Caudate nucleus (tissue), 63 donors: ENCODE measurements at places on chromosomes 11 and 22.
A peak's percentile ranks its signal among the peaks of the same experiment; 100 is the strongest.

DNA sequence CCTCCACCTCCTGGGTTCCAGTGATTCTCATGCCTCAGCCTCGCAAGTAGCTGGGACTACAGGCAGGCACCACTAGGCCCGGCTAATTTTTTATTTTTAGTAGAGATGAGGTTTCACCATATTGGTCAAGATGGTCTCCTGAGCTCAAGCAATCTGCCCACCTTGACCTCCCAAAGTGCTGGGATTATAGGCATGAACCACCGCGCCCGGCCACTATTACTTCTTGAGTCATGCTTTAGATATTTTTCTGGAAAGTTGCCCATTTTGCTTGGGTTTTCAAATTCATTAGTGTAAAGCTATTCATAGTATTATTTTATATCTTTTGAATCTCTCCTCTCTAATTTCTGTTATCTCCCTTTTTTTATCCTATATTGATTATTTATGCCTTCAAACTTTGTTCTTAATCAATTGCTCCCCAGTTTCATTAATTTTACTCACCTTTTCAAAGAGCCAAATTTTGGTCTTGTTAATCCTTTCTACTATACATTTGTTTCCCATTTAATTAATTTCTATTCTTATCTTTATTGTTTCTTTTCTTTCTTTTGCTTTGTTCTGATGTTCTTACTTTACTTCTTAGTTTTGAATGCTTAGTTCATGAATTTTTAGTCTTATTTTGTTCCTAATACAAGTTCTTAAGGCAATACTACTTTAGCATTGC lies 10.3 kb upstream of the RAC2 start:
- DNase-seq, result no peak

GRCh38 chr11:35647421-35648093 lies 15.0 kb upstream of the TRIM44 start:
- DNase-seq, result no peak

- DNase-seq, result no peak
Observed at GRCh38 chr11:528815-529727, 6.3 kb downstream of the HRAS start.

- no peak for DNase-seq
Observed at GRCh38 chr11:119100246-119100970, 1.2 kb downstream of the DPAGT1 start.

DNA sequence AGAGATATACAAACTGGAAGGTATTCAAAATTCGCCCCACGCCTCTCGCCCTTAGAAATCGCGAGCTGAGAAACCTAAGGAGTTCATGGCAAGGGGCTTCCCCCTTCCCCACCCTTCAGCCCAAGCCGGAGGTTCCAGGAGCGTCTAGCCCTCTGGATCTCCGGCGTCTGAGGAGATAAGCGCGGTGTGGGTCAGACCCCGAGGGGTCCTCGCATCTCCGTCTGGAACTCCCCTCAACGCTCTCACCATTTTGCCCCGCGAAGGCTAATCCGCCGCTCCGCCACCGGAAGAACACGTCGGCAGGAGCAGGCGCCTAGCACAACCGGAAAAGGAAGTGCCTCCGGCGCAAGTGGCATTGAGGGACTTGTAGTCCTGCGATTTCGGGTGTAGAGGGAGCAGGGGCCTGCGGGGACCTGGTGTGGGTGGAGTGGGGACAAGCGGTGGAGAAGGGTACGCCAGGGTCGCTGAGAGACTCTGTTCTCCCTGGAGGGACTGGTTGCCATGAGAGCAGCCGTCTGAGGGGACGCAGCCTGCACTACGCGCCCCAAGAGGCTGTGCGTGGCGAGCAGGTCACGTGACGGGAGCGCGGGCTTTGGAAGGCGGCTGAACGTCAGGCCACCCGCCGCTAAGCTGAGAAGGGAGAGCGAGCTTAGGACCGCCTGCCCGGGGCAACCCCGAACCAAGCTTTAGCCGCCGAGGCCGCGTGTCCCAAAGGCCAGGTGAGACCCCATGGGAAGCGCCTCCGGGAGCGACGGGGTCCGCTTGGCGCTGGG lies at the start of the genes FEN1 and TMEM258:
Gene FEN1, plus strand, starts transcription at position 602 of the 773 bp plus-strand sequence. CDS start 2,451 bp downstream, outside the sequence.
Gene TMEM258, minus strand, starts transcription at position 290 of the 773 bp plus-strand sequence. Its CDS starts 41 bp downstream, at position 249.
- peak; percentile 94 for DNase-seq

DNA sequence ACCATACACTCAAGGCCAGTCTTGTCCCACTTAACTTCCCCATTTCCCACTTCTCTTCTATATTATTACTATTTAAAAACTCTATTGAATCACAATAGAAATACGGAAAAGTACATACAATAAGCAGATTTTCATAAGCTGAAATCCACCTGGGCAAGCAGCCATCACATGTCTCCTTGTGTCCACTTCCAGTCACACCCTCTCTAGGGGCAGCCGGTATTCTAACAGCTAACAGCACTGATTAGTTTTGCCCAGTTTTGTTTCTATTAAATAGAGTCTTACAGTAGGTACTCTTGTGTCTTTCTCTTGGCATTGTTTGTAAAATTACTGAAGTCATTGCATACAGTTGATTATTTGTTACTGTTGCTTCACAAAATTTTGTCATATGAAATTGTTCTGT lies 37.8 kb downstream of the PPP6R3 start:
- DNase-seq, result no peak

DNA sequence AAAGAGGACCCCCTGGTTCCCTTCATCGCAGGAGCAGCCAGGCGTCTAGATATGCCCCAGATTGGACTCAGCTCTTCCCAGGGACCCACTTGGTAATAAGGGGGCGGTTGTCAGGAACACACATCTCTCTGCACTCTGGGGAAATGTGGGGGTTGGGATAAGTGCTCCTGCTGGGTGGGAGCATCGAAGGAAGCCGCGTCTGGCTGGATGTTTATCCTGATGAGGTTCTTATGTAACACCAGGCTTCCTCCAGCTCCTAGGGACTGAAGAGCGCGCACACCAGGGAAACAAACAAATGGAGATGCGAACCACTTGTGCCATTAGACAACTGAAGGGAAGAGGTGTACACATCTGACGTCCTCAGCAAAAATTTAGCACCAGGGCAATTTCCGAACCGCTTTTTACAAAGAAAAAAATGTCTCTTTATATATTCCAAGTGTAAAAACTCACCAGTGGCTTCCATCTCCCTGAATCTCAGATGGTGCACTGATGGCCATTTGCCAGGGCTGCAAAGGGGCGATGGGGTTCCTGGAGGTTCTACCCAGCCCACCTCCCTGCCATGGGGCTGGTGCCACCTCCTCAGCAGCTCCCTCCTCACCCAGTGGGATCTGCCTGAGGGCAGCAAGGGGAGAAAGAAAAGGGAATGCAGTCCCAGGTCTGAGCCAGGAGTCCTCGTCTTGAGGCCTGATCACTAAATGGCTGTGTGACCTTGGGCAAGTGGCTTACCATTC lies 89.4 kb downstream of the PKNOX2 start:
- DNase-seq, result no peak

GRCh38 chr11:79481795-79482194 lies 41.0 kb upstream of the TENM4 start:
- no peak for DNase-seq

DNA sequence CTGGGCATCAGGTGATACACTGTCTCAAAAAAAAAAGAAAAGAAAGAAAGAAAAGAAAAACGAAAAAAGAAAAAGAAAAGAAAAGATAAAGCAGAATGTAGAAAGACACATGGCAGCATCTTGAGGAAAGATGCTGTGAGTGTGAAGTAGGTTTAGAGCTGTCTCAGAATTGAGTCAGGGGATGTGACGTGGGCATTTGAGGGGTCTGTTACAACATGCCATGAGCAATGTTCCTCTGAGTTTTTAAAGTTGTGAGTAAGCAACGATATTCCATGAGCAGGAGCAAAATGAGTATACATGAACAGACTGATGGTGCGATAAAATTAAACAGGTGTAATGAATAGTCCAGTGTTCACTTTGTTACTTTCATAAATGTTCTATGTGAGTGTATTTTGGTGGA lies 11.3 kb upstream of the QSER1 start:
- DNase-seq, result no peak

DNA sequence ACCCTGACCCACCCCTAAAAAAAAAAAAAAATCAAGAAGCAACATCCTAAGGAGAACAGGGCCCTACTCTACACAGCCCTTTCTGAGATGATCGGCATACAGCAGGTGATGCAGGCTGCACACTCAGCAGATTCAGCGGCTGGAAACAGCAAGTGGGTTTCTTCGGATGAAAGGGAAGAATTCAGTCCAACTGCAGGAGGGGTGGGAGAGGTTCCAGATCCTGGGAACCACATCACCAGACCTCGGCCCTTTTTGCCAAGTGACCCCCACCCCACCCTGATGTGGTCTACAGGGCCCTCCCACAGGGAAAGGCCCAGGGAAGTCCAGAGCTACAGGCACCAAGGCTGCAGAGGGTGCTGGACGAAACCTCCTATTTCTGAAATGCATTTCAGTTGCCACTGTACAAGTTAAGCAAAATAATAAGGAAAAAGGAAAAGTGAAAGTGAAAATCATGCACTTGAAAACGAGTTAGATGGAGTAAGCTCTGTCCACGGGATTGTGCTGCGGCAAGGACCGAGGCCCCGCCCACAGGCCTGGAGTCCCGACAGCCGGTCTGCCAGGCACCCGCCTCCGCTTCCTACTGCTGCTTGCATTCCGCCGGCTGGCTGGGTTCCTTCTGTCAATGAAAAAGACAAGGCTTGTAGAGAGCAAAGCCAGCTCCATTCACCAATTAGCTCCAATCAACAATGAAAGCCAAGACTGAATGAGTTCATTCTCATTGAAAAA lies 16.0 kb upstream of the PHLDA2 start:
- peak; percentile 80 for DNase-seq

GRCh38 chr11:103798026-103798425 lies 238.4 kb upstream of the DDI1 start:
- no peak for DNase-seq

- no peak for DNase-seq
Observed at GRCh38 chr11:19241260-19242178, 774 bp upstream of the E2F8 start.

- no peak for DNase-seq
Observed at GRCh38 chr11:97237151-97237550, 847.3 kb downstream of the JRKL start.

- no peak for DNase-seq
Observed at GRCh38 chr22:35661464-35661863, 13.2 kb downstream of the APOL6 start.
